ENCODE measurements at places on chromosomes 16 and 17.

GRCh38 chr17:48577946-48578615 is at the start of gene HOXB4:
Gene HOXB4 (minus strand): TSS chr17:48578350. CDS start chr17:48578319, 31 bp downstream.
- no peak for DNase-seq

DNA sequence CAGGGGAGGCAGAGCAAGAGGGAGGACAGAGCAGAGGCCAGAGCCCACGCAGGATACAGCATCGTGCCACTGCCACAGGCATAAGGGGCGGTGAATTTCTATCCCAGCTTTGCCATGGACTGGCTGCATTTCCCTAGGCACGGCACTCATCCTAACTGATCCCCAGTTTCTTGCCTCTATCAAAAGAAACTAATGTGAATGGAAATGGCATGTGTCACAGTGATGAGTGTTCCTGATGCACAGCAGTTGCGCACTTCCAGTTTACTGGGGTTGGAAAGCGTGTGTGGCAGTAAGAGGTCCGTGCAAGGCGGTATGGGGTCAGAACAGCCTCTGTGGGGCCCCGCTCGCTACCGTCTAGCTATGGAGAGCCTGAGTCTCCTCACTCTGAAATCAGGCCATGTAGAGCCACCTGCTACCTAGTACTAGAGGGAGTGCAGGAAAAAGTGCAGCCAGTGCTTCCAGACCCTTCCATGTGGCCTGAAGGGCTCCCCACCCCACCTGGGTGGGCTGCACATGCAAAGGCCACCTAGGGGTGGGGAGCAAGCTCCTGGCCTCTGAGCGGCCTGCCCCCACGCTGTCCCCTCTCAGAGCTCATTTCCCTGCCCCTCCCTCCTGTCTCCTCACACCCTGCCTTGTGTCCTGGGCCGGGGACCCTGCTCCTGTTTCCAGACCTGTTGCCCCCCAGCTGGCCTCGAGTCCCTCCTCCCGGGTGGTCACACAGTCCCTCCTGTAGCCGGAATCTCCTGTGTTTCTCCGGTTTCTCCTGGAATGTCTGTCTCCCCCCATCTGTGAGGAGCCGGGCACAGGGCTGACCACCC is 5.0 kb upstream of the KCNJ18 start:
- no peak for DNase-seq

- DNase-seq: no peak
Observed at GRCh38 chr17:74012465-74012864, 191.0 kb upstream of the RPL38 start.

DNA sequence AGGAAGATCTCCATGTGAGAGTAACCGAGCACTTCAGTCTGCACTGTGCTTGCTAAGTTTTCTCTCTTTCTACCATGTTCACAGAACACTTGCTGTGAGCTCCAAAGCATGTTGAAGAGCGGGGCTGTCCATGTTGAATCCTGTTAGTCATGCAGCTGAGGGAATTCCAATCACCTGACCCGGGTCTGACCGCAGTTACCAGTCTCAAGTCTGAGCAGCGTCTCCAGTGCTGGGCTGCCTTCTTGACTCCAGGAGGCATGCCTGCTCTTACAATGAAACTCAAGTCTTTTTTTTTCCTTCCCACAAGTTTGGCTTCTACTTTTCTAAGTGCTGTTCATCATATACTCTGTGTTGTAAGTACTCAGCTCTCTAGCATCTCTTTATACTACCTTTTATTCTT is 44.3 kb downstream of the HOXB1 start:
- DNase-seq: no peak

- no peak for DNase-seq
Observed at GRCh38 chr17:27459433-27459832, 3.2 kb downstream of the KSR1 start.

- DNase-seq: no peak
Observed at GRCh38 chr17:77882481-77883212, 75.9 kb upstream of the TNRC6C start.

DNA sequence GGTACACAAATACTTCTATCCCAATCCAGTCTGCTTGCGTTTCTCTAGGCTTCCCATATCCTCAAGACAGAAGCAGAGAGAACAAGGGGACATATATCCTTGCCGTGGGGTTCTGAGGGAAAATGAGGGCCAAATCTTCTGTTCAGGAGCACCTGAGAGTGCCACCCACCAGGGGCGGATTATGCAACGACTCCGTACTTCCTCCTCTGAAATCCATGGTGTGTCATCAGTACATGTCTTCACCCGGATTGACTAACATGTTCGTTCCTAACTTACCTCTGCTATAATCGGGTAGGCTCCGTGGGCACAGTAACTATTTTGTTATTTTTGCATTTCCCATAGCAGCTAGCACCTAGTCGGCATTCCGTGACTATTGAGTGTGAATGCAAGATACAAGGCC is 7.8 kb upstream of the ZNF200 start:
- no peak for DNase-seq

- no peak for DNase-seq
Observed at GRCh38 chr17:41002814-41003213, 3.1 kb upstream of the KRTAP3-2 start.

- DNase-seq: no peak
Observed at GRCh38 chr17:39198186-39198566, 707 bp upstream of the CACNB1 start.

DNA sequence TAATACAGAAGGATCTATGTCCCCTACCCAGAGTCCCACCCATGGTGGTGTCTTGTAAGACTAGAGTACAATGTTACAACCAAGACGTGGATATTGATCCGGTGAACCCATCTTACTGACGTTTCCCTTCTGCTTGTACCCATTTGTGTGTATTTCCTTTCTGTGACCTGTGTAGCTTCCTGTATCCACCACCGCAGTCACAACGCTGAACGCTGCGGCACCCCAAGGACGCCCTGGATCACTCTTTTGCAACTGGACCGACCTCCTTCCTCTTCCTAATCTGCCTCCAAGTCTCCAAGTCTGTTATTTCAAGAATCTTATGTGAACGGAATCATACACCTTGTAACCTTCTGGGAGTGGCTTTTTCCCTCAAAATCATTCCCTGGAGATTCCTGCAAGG is 33.5 kb upstream of the CBX4 start:
- no peak for DNase-seq

GRCh38 chr17:66777689-66778225 is 57.2 kb upstream of the CACNG5 start:
- no peak for DNase-seq

DNA sequence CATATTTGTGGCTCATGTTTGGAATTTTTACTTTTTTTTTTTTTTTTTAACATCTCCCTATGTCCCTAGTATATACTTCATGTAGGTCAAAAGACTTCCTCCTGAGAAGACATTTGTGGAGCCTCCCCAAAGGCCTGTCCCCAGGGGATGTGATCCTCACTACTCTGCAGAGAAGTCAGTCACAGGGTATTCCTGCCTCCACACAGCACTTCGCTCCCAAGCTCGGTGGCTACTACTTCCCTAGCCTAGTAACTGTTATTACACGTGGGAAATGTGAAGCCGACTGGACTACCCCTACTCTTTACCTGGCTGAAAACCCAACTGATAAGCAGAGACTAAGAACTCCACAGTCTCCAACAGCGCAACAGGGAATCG is 116.8 kb downstream of the HIC1 start:
- DNase-seq: no peak

DNA sequence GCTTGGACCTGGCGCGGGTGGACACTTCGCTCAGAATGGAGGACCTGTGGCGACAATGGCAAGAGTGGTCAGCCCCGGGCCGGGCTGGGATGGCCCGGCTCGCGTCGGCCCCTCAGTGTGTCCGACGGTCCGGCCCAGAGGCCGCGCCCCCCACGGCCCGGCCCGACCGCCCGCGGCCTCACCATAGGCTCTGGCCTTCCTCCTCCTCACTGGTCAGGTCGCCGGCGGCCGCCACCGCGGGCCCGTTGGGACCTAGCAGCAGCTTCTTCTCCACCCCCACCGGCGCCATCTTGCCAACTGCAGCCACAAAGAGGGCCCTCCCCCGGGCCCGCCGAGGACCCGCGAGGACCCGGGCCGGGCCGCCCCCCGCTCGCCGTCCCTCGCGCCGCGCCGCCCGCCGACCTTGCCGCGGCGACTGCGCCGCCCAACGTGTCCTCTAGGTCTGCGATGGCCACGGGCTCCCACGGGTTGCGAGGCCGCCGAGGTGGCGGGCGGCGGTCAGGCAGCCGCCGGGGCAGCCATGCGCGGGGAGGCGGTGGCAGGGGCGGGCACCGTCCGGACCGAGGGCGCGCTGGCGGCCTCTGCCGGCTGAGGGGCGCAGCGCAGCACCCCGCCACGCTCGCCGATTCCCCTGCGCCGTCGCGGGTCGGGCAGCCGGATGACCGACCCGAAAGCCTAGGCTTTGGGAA is at the start of gene DYNC1LI2:
DYNC1LI2 (minus strand) TSS at position 307 of the 689 bp plus-strand sequence; CDS start at position 289, 18 bp downstream.
- DNase-seq: peak; percentile 81

- no peak for DNase-seq
Observed at GRCh38 chr16:2609827-2610470, 72.1 kb downstream of the PDPK1 start.

DNA sequence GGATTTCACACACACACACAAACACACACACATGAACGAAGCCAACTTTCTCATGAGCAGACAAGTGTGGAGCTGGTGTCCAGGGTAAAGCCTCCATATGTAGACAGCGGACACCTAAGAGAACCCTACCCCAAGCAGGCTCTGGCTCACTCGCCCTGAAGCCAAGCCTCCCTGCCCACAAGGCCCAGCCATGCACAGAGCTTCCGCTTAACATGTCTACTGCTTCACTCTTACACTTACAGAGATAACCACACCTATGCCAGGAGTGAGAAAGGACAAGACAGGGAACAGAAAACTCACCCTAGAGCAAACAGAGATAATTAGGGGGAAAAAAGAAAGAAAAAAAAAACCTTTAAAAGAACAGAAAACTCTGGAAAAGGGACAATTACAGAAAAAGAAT is 67.5 kb downstream of the CYTH1 start:
- DNase-seq: no peak

DNA sequence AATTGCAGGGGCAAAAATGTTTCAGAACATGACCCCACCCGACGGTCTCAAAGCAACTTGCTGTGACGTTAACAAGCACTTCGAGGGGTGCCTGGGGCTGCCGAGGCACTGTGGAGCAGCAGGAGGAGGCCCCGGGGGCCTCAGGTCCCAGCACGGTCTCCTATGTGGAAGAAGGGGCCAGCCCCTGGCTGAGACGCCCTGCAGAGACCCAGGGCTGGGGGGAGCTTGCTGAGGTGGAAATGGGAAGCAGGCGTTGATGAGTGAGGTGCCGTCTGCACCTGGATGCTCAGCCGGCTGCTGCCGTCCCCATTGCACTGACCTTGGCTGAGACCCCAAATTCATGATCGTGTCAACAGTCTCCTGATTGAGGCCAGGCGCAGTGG is 46.5 kb downstream of the NT5M start:
- no peak for DNase-seq

DNA sequence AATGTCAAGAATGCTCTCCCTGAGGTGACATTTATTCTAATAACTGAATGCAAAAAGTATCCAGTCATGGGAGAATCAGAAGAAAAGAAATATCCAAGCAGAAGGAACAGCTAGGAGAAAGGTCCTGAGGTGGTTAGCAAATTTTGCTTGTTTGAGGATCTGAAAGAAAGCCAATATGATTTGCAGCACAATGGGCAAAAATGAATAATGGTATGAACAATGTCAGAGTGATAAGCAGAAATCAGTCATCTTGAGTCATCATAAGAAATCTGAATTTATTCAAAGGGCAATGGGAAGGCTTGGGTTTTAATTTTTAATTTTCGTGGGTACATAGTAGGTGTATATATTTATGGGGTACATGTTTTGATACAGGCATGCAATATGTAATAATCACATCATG is 68.5 kb downstream of the BRIP1 start:
- no peak for DNase-seq

DNA sequence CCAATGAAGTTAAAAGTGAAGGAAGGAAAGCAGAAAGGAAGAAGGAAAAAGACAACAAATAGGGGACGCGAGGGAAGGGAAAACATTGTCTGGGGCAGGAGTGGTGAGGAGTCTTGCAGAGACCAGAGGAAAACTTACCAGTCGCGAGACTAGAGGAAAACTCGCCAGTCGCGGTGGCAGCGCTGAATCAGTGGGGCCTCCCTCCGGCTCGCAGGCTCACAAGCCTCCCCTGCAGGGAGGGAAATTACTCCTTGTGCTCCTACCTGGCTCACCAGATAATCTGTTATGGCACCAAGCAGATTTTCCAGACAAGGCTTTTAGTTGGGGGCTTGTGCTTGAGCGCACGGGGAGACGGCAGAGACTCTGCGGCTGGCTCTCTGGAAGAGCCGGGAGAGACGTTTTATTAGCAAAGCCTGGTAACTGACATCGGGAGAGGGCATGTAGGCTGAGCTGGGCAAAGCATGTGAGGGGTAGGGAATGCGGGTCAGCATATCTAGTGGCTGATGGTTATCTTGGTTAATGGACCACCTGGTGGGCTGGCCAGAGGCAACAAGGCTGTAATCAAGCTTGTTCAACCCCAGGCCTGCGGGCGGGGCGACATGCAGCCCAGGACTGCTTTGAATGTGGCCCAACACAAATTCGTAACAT is 37.1 kb downstream of the LCMT1 start:
- DNase-seq: no peak

GRCh38 chr16:84082835-84083569 is 33.7 kb downstream of the MBTPS1 start:
- DNase-seq: no peak

- DNase-seq: no peak
Observed at GRCh38 chr17:32880671-32881453, 3.9 kb upstream of the MYO1D start.

GRCh38 chr16:79317521-79317920 is 283.0 kb downstream of the MAF start:
- no peak for DNase-seq

Data from HuH-7 (cell line).